ENCODE measurements at places on chromosomes 12 and 14. TPM values are rescaled to one million over a fixed set of nuclear protein-coding genes. Genes with fewer than 3 reads are reported as not detected.
A peak's percentile ranks its signal among the peaks of the same experiment; 100 is the strongest.

DNA sequence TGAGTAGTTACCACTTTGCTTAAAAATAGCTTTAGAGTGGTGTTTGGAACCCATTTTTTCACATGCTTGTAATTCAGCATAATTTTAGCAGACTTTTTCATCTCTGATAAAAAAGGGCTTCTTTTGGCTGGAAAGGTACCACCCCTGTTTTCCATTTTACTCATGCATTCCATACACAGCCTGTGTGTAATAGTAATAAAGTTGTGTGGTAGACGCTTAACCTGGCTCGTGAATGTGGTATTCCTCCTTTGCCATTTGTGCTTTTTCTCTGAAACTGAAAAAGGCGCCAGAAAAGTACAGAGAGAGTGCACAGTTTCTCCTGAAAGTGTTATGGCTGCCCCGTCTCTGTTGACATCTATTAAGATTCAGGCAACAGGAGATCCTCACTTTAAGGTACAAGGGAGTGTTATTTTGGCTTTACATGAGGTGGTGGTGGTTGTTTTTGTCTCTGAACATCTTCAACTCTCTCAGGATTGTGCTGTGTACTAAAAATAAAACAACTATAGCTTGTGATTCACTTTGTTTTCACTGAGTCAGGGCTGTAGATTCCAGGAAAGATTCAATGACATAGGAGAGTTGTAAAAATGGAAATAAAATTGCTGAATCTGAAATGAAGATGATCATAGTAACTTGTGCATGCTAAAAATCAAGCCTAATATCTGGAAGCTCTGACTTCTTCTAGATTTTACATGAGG lies 45.6 kb upstream of the MIS18BP1 start:
- peaks cover 7% of the 10 kb centered on the region for H3K4me1 ChIP-seq
- H3K27ac ChIP-seq: no peak overlapping the region
- no peaks in the 10 kb centered on the region for H3K27me3 ChIP-seq
- H3K4me3 ChIP-seq: no peak overlapping the region
- H3K36me3 ChIP-seq: no peaks in the 10 kb centered on the region
- no peak for DNase-seq

The DDN gene
- 0.64 TPM for total RNA-seq

DNA sequence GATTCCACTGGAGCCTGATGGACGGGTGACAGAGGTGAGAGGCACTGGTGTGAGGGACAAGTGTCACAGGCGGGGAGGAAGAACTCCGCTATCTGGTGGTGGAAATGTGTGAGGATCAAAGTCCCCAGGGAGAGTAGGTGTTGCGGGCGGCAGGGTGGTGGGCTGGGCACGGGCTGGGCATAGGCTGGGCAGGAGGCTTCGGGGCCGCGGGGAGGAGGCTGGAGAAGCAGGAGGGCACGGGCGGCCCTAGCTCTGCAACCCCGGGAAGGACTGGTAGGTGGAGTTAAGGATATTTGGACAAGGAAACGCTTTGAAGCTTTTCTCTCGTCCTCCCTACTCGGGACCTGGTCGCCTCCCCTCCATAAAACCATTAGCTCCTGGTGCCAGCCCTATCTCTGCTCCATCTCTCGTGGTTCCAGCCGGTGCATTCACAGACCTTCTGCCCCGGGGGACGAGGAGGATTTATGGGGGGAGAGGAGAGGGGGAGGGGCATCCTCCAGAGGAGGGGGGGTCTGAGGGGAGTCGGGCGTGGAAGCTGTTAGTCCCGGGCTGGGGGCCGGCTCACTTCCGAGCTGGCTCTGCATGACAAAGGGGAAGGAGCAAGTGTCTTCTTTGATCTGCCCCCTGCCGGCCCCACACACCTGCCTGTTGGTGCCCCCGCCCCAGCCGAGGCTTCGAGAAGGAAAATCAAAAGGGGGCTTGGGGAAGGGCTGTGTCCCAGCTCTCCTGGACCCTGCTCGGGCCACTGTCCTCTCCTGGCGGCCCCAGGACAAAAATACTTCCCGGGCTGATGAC lies 504 bp downstream of the WNT5B start:
- H3K36me3 ChIP-seq: no peaks in the 10 kb centered on the region
- peaks cover 72% of the 10 kb centered on the region for H3K27me3 ChIP-seq
- peak overlapping the region; percentile 82 for H3K4me3 ChIP-seq

DNA sequence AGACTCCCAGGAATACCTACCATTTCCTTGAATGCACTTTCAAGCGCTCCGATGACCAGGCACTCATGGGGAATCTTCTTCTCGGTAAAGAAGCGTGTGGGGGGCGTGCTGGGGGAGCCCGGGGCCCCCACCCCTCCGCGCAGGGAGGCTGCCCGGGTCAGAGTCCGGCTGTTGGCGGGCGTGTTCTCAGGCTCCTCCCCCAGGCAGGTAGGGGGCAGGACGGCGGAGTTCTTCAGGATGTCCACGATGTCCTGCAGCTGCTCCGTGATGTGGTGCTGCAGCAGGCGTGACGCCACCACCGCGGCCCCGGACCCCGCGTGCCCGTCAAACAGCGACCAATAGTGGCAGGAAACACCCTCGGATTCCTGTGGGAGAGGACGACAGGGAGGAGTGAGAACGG lies 133.2 kb downstream of the PPM1H start:
- H3K4me1 ChIP-seq: peaks cover 8% of the 10 kb centered on the region
- peaks cover 2% of the 10 kb centered on the region for H3K27me3 ChIP-seq
- no peak overlapping the region for H3K4me3 ChIP-seq
- DNase-seq: no peak
- H3K27ac ChIP-seq: no peak overlapping the region
- no peaks in the 10 kb centered on the region for H3K36me3 ChIP-seq

DNA sequence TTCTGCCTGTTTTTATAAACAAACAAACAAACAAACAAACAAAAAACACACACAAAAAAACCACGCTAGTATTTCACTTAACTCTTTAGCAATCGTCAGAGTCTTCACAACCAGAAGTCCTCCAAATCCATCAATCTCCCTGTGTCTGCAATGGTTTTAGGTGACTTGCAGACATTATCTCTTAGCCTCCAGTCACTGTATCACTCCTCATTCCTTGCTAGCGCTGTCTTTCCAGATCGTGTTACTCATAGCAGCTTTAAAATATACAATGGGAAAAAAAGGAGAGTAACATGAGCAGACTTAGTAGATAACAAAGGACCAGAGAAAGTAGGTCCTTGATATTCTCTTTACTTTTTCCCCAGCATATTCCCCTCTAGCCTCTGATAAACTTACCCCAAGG lies 15.5 kb upstream of the ETNK1 start:
- H3K4me1 ChIP-seq: no peaks in the 10 kb centered on the region
- H3K27ac ChIP-seq: no peak overlapping the region
- peaks cover 6% of the 10 kb centered on the region for H3K36me3 ChIP-seq
- DNase-seq: no peak

The ANG gene
- 2.3 TPM for total RNA-seq

The CLEC4D gene
- total RNA-seq: not detected

- H3K27ac ChIP-seq: peak overlapping the region; percentile 78
- no peaks in the 10 kb centered on the region for H3K27me3 ChIP-seq
- H3K4me1 ChIP-seq: peaks cover 52% of the 10 kb centered on the region
- no peak for DNase-seq
These were observed 164.9 kb downstream of the ETV6 start for GRCh38 chr12:11814374-11814773.

GRCh38 chr14:69632164-69632563 lies 20.8 kb downstream of the SUSD6 start:
- H3K27me3 ChIP-seq: no peaks in the 10 kb centered on the region
- H3K36me3 ChIP-seq: no peaks in the 10 kb centered on the region
- H3K4me1 ChIP-seq: peaks cover 57% of the 10 kb centered on the region
- no peak overlapping the region for H3K4me3 ChIP-seq
- DNase-seq: no peak

GRCh38 chr14:72024043-72024407 lies 91.8 kb downstream of the RGS6 start:
- no peak overlapping the region for H3K4me3 ChIP-seq
- peaks cover 4% of the 10 kb centered on the region for H3K27me3 ChIP-seq
- no peak for DNase-seq
- H3K27ac ChIP-seq: no peak overlapping the region
- no peaks in the 10 kb centered on the region for H3K4me1 ChIP-seq

DNA sequence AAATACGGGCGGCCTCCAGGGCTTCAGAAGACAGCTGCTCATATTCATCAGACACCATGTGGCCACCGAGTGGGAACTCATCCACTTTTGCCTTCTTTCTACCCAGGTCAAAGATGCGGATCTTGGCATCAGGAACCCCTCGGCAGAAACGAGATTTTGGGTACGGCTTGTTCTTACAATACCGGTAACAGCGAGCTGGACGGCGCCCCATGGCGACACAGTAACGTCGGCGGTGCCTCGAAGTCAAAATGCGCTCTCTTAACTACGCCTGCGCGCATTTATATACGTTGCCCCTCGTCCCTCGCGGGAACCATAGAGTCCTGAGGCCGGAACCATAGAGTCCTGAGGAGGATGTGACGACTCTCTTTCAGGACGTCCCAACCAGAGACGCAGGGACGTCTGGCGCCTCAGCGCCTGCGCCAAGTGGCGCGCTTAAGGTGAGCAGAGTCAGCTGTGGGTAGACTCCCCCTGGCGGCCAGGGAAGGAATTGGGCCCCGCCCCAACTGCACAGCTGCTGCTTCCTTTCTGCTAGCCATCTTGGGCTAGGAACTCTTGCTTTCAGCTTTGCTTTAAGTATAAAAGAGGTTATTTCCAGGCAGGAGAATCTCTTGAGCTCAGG lies at the start of gene RPL10L:
RPL10L (minus strand) TSS at position 256 of the 619 bp plus-strand sequence; CDS start at position 211, 45 bp downstream.
- H3K27me3 ChIP-seq: no peaks in the 10 kb centered on the region
- no peak within 1 kb of the TSS for H3K4me3 ChIP-seq
- H3K36me3 ChIP-seq: no peaks in the 10 kb centered on the region

DNA sequence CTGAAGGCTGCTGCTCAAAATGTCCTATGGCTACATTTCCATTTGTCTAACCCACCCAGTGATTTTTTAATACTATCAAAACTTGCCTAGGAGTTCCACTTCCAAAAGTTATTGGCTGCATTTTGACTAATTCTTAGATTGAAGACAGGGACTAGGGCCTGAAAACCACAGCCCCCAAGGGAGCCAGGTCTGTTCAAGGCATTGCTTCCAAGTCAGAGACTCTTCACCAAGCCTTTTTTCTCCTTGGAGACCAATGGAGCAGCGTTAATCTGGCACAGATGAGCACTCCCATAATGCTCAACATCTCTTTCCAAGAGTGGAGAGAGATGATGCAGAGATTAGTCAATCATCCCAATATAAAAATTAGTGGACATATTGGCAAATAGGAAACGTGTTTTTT lies 112.5 kb upstream of the HIF1A start:
- no peak for DNase-seq
- H3K36me3 ChIP-seq: no peaks in the 10 kb centered on the region
- H3K27ac ChIP-seq: no peak overlapping the region
- peaks cover 2% of the 10 kb centered on the region for H3K27me3 ChIP-seq
- H3K4me1 ChIP-seq: no peaks in the 10 kb centered on the region

GRCh38 chr14:103727313-103727980 lies 11.8 kb downstream of the ZFYVE21 start:
- no peaks in the 10 kb centered on the region for H3K4me1 ChIP-seq
- no peak overlapping the region for H3K4me3 ChIP-seq
- no peak for DNase-seq
- H3K27ac ChIP-seq: no peak overlapping the region
- no peaks in the 10 kb centered on the region for H3K27me3 ChIP-seq

The KRT81 gene
- not detected for total RNA-seq

DNA sequence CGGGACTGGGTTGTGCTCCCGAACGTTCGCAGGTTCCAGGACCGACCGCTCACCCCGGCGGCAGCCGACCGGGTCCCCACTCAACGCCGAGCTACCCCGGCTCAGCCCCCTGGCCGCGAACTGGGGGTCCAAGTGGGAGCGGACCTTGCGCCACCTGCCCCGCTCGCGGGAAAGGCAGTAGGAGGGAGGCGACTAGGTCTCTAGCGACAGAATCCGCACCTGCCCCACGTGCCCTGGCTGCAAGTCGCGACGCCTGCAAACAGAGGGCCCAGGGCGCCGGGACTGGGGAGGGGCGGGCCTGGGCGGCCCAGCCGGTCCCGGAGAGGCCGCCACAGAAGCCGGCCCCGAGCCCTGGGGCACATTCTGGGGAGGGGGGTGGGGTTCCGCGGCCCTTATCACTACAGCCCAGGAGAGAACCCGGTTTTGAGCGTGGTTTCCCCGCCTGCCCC lies 239.2 kb upstream of the CPNE8 start:
- DNase-seq: no peak
- H3K4me3 ChIP-seq: no peak overlapping the region
- H3K4me1 ChIP-seq: no peaks in the 10 kb centered on the region

The KLRD1 gene
- not detected for total RNA-seq
